ENCODE measurements at places on chromosomes 11 and 22.

- peak; percentile 55 for DNase-seq
These were observed 37.3 kb upstream of the CCDC134 start for GRCh38 chr22:41762980-41763779.

DNA sequence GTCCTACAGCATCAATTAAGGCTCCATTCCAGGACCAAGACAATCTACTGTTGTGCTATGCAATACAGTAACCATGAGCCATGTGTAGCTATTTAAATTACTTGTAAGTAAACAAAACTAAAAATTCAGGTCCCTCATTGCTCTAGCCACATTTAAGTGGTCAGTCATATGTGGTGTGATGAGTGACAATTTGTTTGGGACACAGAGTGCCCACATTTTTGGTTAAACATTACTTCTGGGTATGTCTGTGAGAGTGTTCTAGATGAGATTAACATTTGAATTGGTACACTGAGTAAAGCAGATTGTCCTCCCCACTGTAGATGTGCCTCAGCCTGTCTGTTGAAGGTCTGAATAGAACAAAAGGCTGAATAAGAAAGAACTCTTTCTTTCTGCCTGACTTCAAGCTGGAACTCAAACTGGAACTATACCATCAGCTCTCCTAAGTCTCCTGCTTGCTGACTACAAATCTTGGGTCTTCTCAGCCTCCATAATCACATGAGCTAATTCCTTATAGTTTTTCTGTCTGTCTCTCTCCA, 15.8 kb downstream of the KBTBD3 start:
- DNase-seq: no peak

GRCh38 chr22:39395936-39396796, 3.4 kb upstream of the TAB1 start:
- no peak for DNase-seq

GRCh38 chr11:33804471-33804870, 30.2 kb upstream of the FBXO3 start:
- no peak for DNase-seq

GRCh38 chr11:41281131-41281742, 178.2 kb downstream of the LRRC4C start:
- DNase-seq: no peak

DNA sequence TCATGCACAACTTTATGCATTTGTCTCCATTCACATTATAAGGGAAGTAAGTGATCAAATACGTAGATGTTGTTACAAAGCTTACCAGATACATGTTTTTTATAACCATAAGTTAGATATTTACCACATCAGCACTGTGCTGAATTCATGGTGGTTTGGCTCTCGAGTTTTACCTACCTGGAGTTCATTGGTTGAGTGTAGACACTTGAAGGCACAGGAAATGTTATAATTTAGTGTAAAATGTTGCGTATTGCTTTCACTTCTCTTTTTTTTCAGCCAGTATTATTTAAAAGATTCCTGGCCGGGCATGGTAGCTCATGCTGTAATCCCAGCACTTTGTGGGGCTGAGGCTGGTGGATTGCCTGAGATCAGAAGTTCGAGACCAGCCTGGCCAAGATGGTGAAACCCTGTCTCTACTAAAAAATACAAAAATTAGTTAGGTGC, 53.1 kb upstream of the GRK2 start:
- DNase-seq: no peak

DNA sequence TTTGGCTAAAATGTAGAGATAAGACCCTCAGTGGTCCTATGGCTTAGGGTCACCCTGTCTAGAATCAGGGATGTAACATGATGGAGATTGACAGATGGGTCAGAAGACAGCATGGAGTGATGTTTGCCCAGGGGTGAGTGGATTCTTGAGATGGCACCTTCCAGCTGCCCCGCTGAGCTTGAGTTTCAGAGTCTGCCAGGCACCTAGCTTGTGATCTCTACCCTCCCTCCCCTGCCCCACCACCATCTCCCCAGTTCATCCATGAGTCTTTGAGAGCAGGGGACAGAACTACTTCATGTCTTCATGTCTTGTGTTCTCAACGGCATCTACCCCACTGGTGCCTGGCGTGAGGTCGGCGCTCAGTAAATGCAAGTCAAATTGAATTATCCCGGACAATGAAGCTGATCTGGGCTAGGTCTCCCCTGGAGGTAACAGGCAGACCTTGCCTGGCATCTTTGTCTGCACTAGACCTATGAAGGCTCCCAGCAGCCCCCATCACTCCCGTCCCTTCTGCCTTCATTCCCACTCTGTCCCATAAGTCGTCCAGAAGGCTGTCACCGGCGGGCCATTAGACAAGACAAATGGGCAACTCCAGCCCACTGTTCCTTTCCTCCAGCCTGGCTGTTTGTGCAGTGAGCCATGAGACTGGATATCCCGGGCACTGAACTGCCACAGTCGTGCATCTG, 239.2 kb upstream of the TBCEL start:
- DNase-seq: no peak

DNA sequence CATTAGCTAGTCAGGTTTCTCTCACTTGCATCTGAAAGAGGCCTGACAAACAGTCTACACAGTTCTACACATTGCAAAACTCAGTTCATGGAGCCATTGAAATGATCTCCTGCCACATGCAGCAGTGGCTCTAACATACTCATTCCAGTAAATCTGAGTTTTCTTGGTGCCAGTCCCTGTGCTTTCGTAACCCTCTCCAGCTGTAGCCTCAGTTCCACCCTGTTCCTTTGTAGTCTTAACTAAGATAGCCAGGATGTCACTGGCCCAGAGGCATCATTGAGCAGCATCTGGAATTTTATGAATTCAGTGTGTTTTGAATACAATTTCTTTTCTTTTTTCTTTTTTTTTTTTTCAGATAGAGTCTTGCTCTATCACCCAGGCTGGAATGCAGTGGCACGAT, 37.4 kb upstream of the ZBED5 start:
- DNase-seq: no peak
